ENCODE measurements at places on chromosomes 16 and 17.

GRCh38 chr17:57243171-57243622 lies 13.1 kb upstream of the MSI2 start:
- peak; percentile 82 for DNase-seq

- no peak for DNase-seq
These were observed 4.8 kb downstream of the GLIS2 start for GRCh38 chr16:4320571-4321137.

- DNase-seq, result no peak
These were observed 5.8 kb downstream of the TBX4 start for GRCh38 chr17:61458000-61458399.

DNA sequence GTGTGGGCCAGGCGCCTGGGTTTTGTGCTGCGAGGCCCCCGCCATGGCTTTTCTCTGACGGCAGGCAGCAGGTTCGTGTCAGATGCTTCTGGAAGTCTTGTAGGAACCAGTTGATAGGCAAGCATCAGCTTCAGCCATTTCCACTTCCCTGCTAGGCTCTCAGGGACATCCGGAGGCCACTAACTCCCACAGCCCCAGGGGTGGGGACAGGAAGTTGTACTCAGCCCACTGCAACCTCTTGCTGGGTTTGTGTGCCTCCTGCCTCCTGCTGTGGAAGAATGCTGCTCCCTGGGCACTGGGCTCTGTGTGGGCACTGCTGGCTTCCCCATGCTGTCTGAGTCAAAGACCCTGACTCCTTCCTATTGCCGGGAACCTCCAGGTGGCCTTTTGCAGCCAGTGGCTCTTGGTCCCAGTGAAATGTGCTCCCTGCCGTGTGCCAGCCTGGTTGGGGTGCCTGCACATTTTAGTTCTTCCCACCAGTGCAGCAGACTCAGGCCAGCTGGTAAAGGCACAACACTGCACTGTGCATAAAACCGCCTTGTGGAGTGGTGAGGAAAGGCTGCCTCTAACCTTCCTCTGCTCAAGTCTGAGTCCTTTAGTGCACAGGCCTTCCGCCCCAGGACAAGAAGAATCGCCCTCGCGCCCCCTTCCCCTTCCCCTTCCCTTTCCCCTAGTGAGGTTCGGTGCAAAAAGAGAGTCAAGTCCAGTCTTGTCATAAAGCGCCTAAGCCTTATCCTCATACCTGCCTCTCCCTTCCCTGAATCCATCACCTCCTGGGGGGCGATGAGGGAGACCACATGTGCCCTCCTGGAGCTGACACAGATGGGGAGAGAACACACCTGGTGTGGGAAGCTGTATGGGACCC lies 16.6 kb downstream of the LDHD start:
- no peak for DNase-seq

GRCh38 chr16:54201200-54201599 lies 85.4 kb downstream of the IRX3 start:
- no peak for DNase-seq

Measured in foreskin fibroblast (primary cell).